ENCODE measurements at places on chromosomes 2 and 18. TPM values are rescaled to one million over a fixed set of nuclear protein-coding genes. Genes with fewer than 3 reads are reported as not detected.

DNA sequence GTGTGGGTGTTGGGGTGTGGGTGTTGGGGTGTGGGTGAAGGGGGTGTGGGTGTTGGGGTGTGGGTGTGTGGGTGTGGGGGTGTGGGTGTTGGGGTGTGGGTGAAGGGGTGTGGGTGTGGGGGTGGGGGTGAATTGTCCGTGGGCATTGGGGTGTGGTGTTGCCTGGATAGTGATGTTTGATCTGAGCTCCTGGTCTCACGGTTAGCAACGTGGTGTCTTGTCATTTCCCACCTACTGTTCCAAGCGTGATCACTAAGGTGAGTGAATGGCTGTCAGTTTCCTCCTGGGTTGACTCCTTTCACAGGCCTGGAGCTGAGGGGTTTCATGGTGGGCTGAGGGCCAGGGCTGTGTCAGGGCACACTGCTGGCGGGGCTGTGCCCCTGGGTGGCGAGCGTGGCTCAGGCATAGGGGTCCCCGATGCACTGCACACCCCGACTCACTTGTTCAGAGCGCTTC is 27.2 kb downstream of the RTP5 start:
- no peaks in the 10 kb centered on the region for H3K36me3 ChIP-seq
- no peaks in the 10 kb centered on the region for H3K4me1 ChIP-seq
- no peak for DNase-seq
- H3K27ac ChIP-seq, result no peak overlapping the region
- H3K27me3 ChIP-seq, result no peaks in the 10 kb centered on the region
- H3K4me3 ChIP-seq, result no peak overlapping the region

- H3K4me1 ChIP-seq, result peaks cover 20% of the 10 kb centered on the region
- H3K36me3 ChIP-seq, result no peaks in the 10 kb centered on the region
- H3K27ac ChIP-seq, result no peak overlapping the region
- no peaks in the 10 kb centered on the region for H3K27me3 ChIP-seq
- DNase-seq, result no peak
Measured at GRCh38 chr2:168552450-168552856, 96.4 kb downstream of the CERS6 start.

DNA sequence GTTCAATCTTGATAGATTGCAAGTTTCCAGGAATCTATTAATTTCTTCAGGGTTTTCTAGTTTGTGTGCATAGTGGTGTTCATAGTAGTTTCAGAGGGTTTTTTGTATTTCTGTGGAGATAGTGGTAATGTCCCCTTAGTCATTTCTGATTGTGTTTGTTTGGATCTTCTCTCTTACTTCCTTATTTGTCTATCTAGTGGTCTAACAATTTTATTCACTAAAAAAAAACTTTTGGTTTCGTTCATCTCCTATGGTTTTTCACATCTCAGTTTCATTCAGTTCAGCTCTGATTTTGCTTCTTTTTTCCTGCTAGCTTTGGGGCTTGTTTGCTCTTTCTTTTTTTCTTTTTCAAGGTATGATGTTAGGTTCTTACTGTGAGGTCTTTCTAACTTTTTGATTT is 94.5 kb downstream of the SNTG2 start:
- no peaks in the 10 kb centered on the region for H3K4me1 ChIP-seq
- H3K36me3 ChIP-seq, result no peaks in the 10 kb centered on the region
- no peak for DNase-seq
- H3K4me3 ChIP-seq, result no peak overlapping the region
- H3K27me3 ChIP-seq, result no peaks in the 10 kb centered on the region

GRCh38 chr18:33495278-33495677 is 54.8 kb upstream of the CCDC178 start:
- H3K27me3 ChIP-seq, result no peaks in the 10 kb centered on the region
- DNase-seq, result no peak
- H3K27ac ChIP-seq, result no peak overlapping the region
- H3K4me3 ChIP-seq, result no peak overlapping the region
- H3K4me1 ChIP-seq, result no peaks in the 10 kb centered on the region

DNA sequence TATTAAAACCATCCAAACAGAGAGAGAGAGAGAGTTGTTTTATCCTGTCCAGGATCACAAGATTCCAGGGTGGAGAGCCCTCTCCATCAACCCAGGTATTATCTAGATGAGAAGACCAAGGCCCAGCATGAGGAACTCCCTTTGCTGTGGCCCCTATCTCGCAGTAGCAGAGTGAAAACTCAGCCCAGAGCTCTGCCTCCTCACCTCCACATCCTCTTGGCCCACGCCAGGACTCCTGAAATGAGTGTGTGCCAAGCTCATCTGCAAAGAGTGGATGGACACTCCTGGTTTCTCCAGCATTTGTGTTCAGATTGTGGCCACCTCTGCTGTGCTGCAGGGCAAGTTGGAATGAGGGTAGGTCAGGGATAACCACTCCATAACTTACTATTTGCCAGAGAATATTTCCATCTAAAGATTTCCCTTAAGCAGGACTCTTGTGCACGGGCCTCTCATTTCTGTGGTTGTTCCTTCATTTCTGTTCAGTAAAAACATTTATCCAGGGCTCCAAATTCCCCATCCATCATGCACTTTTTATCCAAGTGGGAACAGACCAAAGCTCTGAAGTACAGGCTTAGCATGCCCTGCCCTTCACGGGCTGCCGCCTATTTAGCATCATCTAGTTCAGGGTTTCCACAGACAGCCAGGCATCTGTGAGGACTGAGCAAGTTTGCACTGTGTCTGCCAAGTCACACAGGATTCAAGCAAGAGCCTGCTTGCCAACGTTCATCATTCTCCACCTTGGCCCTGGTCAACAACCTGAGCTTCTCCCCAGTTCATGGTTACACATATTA is 583.2 kb upstream of the ID2 start:
- no peak for DNase-seq
- H3K36me3 ChIP-seq, result no peaks in the 10 kb centered on the region
- no peaks in the 10 kb centered on the region for H3K4me1 ChIP-seq
- no peak overlapping the region for H3K4me3 ChIP-seq
- H3K27ac ChIP-seq, result no peak overlapping the region

DNA sequence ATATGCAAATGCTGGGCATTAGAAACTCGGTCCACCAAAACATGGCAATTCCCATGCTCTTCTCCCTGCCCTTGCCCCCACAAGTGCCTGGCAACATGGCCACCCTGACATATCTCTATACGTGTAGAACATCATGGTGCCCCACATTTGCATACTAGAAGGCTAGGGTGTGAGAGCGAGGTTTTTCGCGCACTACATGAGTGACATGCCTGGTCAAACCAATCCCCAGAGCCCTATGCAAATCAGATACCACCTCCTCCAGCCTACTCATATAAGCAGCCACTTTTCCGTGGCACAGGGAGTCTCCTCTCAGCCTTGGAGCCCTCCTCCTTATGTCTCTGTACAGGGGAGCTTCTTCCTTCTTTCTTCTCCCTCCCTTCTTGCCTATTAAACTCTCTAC is 296.1 kb upstream of the GULP1 start:
- H3K27me3 ChIP-seq, result no peaks in the 10 kb centered on the region
- DNase-seq, result no peak
- H3K27ac ChIP-seq, result no peak overlapping the region
- H3K36me3 ChIP-seq, result no peaks in the 10 kb centered on the region

DNA sequence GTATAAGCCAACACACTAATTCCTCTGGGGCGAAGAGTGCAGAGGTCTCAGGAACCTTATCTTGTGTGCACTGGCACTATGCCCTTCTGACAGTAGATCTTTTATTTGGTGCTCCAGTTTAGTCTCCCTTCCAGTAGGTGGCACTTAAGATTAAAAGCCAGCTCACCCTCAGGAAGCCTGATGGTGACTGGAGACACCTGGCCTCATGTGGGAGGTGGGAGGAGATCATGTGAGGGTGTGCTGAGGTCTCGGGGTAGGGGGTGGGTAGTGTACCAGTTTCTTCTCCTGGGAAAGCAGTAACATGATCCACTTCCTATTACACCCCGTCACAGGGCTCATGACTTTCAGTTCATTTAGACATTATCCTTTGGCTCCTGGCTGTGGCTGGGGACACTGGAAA is 654.9 kb downstream of the ADCYAP1 start:
- H3K4me3 ChIP-seq, result no peak overlapping the region
- no peak for DNase-seq
- H3K4me1 ChIP-seq, result no peaks in the 10 kb centered on the region

GRCh38 chr2:211347328-211347727 is 790.9 kb downstream of the CPS1 start:
- H3K4me3 ChIP-seq, result no peak overlapping the region
- DNase-seq, result no peak
- H3K27ac ChIP-seq, result no peak overlapping the region
- no peaks in the 10 kb centered on the region for H3K27me3 ChIP-seq

- no peaks in the 10 kb centered on the region for H3K27me3 ChIP-seq
- DNase-seq, result no peak
- no peak overlapping the region for H3K4me3 ChIP-seq
- H3K4me1 ChIP-seq, result no peaks in the 10 kb centered on the region
- peaks cover 34% of the 10 kb centered on the region for H3K36me3 ChIP-seq
Measured at GRCh38 chr2:48482769-48483168, 47.2 kb upstream of the STON1 start.

- no peak overlapping the region for H3K27ac ChIP-seq
- H3K27me3 ChIP-seq, result no peaks in the 10 kb centered on the region
Measured at GRCh38 chr18:31983976-31984375, 34.6 kb upstream of the RNF125 start.

- no peaks in the 10 kb centered on the region for H3K27me3 ChIP-seq
- DNase-seq, result no peak
- H3K4me1 ChIP-seq, result no peaks in the 10 kb centered on the region
- no peaks in the 10 kb centered on the region for H3K36me3 ChIP-seq
- no peak overlapping the region for H3K4me3 ChIP-seq
Measured at GRCh38 chr18:75393721-75394120, 33.8 kb downstream of the SMIM21 start.

DNA sequence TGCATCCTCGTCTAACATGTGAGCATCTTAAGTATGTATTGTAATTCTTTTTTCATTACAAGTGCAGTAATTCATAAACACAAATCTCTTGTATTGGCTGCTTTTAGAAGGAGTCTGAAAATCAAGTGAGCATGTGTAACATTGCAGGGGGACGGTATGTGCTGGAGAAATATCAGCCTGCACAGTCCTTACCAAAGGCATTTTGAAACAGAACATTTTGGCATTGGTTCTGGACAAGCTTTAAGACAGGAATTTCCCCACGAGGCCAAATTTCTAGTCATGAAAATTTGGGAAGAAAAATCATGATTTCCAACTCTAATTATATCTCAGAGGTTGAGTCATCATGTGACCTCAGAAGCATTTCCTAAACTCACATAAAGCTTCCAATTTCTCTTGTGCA is 24.7 kb upstream of the NRP2 start:
- DNase-seq, result no peak
- H3K36me3 ChIP-seq, result no peaks in the 10 kb centered on the region
- H3K27me3 ChIP-seq, result no peaks in the 10 kb centered on the region

GRCh38 chr2:34332813-34333212 is 733.7 kb upstream of the FAM98A start:
- no peaks in the 10 kb centered on the region for H3K4me1 ChIP-seq
- no peak for DNase-seq
- H3K36me3 ChIP-seq, result no peaks in the 10 kb centered on the region
- no peak overlapping the region for H3K27ac ChIP-seq

DNA sequence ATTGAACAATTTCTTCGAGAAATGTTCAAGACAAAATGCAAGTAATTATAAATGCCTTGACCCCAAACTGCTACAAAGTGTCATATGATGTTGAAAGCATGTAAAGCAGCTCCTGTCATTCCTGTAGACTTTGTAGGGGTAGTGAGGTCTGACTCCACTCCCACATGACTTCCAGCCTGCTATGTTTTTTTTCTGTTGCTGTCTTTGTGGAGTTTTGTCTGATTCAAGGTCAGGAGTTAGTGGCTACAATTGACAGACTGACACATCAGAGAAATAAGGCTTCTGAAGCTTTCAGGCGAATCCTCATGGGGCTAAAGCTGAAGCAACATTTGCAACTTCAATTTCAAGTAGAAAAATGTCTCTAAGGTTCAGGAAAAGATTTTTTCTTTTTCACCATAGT is 63.9 kb upstream of the CCDC195 start:
- H3K4me1 ChIP-seq, result no peaks in the 10 kb centered on the region
- H3K27ac ChIP-seq, result no peak overlapping the region
- no peak overlapping the region for H3K4me3 ChIP-seq
- peaks cover 26% of the 10 kb centered on the region for H3K36me3 ChIP-seq

DNA sequence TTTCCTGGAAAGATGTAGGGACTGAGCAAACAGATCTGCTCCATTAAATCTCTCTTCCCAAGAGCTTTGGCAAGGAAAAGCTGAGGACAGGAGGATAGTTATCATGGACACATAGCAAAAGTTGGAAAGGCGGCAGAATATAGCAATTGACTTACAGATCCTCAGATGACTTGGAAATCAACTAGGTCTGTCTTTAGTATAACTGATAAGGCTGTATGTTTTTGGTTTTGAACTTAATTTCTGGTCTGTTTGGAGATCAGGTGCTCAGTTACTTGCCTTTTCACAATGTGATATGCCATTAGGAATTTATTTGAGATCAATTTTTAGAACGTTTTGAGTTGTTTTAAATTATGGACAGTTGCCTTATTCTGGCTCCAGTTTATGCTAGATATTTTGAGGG is 8.0 kb downstream of the RSAD2 start:
- H3K4me1 ChIP-seq, result peaks cover 9% of the 10 kb centered on the region
- no peaks in the 10 kb centered on the region for H3K27me3 ChIP-seq
- H3K27ac ChIP-seq, result peak overlapping the region; percentile 50
- H3K4me3 ChIP-seq, result no peak overlapping the region
- no peak for DNase-seq

DNA sequence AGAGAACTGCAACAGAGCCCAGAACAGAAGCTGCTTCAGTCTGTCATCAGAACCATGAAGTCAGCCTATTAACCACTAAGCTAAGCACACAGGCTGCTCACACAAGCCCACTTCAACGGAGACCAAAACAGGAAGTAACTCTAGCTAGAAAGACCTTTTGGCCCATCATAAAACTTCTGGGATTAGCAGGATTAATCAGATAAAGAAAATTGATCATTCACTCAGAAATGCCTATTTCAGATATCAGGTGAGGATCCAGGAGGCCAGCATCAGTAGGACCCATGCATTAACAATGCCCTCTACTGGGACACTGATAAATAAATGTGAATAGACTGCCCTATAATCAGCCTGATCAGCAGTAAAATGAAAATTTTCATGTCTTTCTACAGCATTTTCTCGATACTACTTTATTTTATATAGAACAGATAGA is 101.4 kb downstream of the WDPCP start:
- H3K4me3 ChIP-seq, result no peak overlapping the region
- no peak for DNase-seq
- H3K4me1 ChIP-seq, result no peaks in the 10 kb centered on the region
- no peaks in the 10 kb centered on the region for H3K36me3 ChIP-seq
- H3K27me3 ChIP-seq, result no peaks in the 10 kb centered on the region
- no peak overlapping the region for H3K27ac ChIP-seq

HOXD11 gene
- not detected for total RNA-seq

ABCG8 gene
- total RNA-seq, result not detected

XDH gene
- total RNA-seq, result not detected

HOXD13 gene
- not detected for total RNA-seq

CD28 gene
- 66.4 TPM for total RNA-seq
